Activated CD8-positive, alpha-beta memory T cell treated with anti-CD3 and anti-CD28 coated beads for 24 hours (primary cell): ENCODE measurements at places on chromosomes 4 and X.

GRCh38 chrX:17737986-17738713 is 857 bp downstream of the SCML1 start:
- no peak for DNase-seq

DNA sequence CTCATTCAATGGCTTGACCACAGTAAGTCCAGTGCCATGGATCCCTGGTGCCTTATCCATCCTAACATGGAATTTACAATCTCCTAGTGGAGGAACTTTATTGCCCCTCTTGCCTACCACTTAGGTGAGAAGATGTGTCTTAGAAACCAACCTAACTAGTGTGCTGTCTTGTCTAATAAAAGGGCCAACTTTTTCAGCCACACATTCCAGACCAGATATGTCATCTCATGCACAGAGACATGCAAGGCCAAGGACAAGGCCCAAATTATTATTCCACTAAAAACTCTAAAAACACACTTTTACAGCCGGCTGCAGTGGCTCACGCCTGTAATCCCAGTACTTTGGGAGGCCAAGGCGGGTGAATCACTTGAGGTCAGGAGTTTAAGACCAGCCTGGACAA is 10.6 kb upstream of the PRDX4 start:
- no peak for DNase-seq

DNA sequence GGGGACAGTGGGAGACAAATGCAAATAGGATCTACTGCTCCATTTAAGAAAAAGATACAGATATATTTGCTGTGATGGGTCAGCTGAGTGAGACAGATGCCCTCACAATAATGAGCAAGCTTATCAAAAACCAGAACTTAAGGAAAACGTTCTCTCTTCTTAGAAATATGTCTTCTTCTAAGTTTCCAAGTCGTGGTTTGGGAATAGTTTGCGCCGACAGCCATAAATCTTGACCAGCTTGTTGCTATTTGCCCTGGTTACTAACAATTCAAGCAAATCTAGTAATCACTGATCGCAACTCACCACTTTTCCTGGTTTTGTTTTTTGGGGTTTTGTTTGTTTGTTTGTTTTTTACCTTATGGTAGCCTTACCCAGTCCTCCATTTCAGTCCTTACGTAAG is 67.6 kb upstream of the GUCY1A1 start:
- no peak for DNase-seq

DNA sequence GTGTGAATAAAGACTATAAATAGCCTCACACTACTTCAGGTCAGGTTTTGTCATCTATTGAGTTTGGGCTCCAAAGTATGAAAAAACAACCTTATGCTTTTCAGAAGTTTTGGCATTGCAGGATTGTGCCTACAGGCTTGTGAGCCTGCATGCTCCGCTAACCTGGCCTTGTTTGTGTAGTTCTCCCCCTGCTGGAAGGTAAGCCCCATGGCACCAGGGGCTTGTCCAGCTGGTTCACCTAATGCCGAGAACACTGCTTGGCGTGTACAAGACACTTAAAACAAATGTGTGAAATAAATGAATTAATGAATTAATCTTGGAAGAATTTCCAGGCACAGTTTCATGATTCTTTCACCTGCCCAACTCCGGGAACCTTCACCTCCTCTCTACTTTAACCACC is 1.8 kb upstream of the HSD17B10 start:
- peak; percentile 79 for DNase-seq

GRCh38 chr4:85607624-85608023 is 132.7 kb downstream of the ARHGAP24 start:
- DNase-seq = no peak

DNA sequence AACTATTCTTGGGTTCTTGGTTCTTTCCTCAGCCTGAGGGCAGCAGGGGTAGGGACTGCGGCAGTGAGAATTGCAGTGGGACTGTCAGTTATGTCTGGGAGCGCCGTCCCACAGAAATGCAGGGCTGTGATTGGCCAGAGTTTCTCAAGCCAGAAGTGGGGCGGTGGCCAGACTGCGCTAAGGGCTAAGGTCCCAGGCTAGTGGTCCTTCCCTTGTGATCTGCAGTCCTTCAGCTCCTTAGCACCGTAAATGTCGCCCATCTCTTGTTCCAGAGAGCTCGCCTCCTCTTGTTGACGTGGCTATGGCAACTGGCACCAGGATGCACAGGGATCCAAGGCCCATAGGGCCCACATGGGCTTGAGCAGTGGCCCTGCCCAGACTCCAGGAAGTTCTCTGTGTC is 223.5 kb downstream of the GRIA2 start:
- no peak for DNase-seq

DNA sequence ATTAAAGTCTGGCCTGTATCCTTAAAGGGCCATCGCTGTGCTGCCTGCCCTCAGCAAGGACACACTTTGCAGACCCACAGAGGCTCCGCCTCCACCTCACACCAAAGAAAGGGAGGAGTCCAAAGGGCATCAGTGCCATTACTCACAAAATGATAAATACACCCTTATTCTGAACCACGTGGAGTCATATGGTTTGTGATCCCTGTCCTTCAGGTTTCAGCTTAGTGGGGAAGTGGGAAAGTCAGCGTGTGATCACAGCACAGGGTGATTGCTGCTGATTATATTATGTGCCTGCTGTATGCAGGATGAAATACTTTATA is 35.9 kb upstream of the MSANTD1 start:
- DNase-seq = no peak

GRCh38 chr4:147924604-147925412 is 192.9 kb downstream of the ARHGAP10 start:
- no peak for DNase-seq

- no peak for DNase-seq
Observed at GRCh38 chr4:122901247-122902010, 21.0 kb downstream of the NUDT6 start.

DNA sequence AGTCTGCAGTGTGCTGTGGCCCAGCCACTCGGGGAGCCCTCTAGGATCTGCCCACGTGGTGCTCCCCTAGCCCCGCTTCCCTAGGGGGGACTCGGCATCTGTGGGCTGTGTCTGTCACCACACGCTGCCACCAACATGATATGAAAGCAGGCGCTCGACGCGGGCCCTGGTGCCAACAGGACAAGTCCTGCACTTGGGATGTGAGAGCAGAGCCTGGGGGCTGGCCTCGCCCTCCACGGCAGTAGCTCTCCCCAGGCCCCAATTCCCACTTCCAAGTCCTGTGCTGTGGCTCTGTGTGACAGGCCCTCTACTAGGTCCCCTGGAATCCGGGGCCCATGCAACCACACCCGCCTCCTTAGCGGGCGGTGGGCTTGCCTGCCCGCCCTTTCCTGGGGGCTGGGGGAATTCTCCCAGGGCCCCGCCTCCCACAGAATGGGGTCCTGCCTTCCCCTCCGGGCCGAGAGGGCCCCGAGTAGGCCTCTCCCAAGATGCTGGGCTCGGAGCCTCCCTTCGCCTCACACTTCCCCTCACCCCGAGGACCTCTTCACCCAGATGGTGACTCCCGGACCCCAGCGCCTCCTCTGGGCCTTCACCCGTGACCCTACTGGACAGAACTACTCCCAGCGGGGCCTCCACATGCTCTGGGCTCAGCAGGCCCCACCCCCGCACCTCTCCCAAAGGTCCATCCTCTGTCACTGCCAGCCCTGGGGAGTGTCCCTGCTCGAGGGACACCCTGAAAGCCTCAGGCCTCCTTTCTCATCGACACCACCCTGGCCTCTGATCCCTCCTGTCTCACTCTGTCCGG is 11.2 kb downstream of the LRPAP1 start:
- DNase-seq = no peak

DNA sequence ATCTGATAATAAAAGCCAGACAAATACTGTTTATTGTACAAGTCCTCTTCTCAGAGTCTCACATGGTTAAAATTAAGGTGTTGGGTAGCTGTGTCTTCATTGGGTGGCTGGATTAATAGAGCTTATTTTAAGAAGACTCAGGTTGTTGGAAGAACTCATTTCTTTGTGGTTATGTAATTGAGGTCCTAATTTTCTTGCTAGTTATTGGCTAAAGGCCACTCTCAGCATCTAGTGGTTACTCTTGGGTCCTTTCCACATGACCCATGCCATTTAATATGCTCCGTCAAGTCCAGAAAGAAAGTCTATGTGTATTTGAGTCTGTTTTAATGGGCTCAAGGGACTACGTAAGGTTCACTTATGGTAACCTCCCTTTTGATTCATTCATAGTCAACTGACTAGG is 1668.6 kb upstream of the AGA start:
- no peak for DNase-seq

DNA sequence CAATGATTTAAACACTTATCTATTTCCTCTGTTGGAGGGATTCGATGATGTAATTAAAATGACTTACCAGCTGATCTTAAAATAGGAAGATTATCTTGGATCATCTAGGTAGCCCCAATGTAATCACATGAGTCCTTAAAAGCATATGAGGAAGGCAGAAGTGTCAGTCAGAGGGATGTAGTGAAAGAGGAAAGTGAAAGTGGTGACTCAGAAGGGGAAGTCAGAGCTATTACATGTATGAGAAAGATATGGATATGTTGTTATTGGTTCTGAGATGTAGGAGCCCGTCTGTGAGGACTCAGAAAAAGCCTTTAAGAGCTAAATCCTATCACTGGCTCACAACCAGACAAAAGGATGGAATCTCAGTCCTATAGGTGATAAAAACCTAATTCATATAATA is 456.4 kb downstream of the DACH2 start:
- no peak for DNase-seq

DNA sequence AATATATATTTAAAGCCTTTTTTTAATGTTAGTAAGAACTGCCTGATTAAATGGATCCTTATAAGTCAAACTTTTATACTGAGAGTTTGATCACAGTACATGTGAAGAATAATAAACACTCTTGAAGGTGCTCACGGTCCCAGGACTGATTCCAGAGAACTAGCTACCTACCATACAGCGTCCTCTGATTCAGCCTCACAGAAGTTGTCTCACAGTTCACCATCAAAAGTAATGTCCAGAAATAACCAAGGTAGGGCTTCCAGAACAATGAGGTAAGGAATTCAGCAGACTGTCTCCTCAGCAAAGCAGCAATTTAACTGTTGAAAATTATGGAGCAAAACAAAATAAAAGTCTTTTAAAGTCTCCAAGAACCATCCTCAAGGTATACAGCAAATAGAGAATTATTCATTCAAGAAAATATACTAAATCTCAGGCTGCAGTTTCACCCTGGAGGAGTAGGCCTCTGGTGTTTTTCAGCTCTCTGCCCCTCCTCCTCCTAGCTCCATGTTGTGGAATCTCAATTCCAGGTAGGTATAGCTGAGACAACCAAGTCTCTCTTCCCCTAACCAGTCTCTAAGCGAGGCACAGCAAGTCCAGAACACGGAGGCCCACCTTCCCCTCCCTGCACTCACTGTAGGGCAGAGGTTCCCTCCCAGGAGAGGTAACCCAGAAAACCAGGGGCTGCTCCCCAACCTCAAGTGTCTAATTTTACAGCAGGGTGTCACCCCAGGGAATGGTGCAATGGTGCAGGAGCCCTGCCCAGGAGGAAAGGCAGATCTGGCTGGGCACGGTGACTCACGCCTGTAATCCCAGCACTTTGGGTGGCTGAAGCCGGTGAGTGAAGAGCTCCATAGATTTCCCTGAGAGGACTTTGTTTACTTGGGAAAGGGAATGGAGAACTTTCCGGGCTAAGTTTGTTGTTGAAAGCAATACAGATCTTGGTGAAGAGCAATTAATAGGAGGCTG is 28.6 kb downstream of the FAM241A start:
- no peak for DNase-seq

DNA sequence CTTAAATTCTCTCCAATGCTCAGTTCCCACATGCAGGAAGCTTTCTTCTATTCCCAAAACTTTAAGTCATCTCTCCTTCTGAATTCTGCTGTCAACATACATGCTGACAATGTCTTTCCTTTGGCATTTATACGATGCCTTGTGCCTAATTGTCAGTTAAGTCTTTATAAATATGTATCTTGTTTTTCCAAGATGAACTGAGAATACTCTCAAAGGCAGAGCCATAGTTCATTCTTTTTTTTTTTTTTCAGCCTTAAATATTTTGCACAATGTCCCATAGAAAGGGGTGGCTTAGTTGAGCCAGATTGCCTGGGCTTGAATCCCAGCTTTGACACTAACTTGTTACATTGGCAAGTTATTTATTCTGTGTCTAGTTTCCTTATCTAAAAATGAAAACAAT is 210.6 kb downstream of the QDPR start:
- no peak for DNase-seq

GRCh38 chr4:170090352-170091052 is 746 bp upstream of the AADAT start:
- DNase-seq = no peak

GRCh38 chr4:159273141-159273438 is 170.2 kb downstream of the RAPGEF2 start:
- no peak for DNase-seq

- DNase-seq = no peak
Observed at GRCh38 chrX:28010875-28011274, 29.6 kb upstream of the DCAF8L1 start.

- DNase-seq = no peak
Observed at GRCh38 chrX:103220511-103221323, 5.8 kb downstream of the BEX4 start.

DNA sequence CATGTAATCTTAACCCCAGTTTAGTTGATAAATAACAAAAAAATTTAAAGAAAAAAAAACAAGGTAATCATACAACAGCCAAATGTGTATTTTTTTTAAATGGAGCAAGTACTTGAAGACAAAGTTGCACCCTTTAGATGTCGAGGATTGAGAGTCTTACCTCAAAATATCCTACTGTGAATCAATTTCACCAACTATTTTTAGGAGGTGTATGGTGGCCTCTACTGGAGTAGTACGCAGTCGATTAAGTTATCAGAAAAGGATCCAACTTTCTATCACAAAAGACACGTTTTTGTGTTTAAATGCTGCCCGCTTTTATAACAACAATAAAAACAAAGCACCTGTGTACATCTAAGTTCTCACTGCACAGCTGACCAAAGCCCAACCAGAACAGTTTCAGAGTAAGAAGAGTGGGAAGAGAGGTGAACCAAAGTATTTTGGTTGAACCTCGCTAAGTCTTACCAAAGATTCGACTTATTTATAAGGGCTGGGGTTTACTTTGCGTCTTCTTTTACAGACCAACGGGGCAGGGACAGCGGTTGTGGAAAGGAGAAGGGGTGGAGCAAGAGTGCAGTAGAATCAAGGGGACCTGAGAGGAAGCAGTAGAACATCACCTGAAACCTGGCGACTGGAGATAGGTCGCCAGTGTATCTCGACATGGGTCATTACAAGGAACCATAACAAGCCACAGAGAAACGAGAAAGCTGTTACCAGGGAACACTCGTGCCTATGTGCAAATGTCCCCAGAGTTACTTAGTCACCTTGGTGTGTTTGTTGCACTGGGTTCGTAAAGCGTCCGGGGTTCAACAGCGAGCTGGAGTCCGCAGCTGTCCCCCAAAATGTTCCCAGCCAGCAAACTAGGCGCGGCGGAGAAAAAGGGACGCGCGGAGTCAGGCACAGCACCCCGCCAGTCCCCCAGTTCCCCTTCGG is 1.1 kb downstream of the RPS6KA6 start:
- DNase-seq = no peak

DNA sequence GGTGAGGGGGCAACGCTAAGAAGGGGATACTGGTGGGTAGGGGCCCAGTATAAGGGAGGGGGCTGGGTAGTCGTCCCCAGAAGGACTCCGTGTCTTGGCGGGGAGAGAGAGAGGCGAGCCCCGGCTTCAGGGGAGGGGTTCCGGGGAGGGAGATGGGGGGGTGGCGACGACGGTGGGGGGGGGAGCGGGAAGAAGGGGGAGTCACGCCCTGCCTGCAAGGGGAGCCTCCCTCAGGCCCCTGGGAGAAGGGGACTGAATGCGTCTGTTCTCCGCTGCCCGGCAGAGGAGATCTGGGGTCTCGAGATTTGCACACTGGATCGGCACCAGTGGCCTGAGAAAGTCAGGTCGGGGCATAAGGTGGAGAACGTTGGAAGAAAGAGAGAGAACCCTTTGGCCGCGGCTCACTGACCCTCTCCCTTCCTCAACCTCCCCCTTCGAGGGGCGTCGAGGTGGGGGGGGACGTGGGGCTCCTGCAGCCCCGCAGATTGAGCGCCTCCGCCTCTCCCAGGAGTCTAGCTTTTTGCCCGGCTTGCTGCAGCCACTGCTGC is 609 bp upstream of the BCORL1 start:
- peak; percentile 57 for DNase-seq
